Endodermal cell (in vitro differentiated cells): ENCODE measurements at places on chromosomes 1 and 21. TPM values are rescaled to one million over a fixed set of nuclear protein-coding genes. Genes with fewer than 3 reads are reported as not detected.
A peak's percentile ranks its signal among the peaks of the same experiment; 100 is the strongest.

GRCh38 chr1:94334764-94335163, 83.4 kb upstream of the ABCD3 start:
- no peak for DNase-seq
- no peak overlapping the region for H3K4me3 ChIP-seq
- no peaks in the 10 kb centered on the region for H3K27me3 ChIP-seq
- H3K36me3 ChIP-seq, result no peaks in the 10 kb centered on the region
- no peak overlapping the region for H3K27ac ChIP-seq

- H3K27ac ChIP-seq, result no peak overlapping the region
- H3K4me1 ChIP-seq, result peaks cover 2% of the 10 kb centered on the region
- H3K27me3 ChIP-seq, result no peaks in the 10 kb centered on the region
Measured at GRCh38 chr1:86926883-86927282, 12.4 kb downstream of the HS2ST1 start.

GRCh38 chr1:214717351-214717750, 114.4 kb downstream of the CENPF start:
- no peaks in the 10 kb centered on the region for H3K27me3 ChIP-seq
- no peak overlapping the region for H3K27ac ChIP-seq
- no peak overlapping the region for H3K4me3 ChIP-seq
- H3K36me3 ChIP-seq, result no peaks in the 10 kb centered on the region
- no peaks in the 10 kb centered on the region for H3K4me1 ChIP-seq
- DNase-seq, result no peak

DNA sequence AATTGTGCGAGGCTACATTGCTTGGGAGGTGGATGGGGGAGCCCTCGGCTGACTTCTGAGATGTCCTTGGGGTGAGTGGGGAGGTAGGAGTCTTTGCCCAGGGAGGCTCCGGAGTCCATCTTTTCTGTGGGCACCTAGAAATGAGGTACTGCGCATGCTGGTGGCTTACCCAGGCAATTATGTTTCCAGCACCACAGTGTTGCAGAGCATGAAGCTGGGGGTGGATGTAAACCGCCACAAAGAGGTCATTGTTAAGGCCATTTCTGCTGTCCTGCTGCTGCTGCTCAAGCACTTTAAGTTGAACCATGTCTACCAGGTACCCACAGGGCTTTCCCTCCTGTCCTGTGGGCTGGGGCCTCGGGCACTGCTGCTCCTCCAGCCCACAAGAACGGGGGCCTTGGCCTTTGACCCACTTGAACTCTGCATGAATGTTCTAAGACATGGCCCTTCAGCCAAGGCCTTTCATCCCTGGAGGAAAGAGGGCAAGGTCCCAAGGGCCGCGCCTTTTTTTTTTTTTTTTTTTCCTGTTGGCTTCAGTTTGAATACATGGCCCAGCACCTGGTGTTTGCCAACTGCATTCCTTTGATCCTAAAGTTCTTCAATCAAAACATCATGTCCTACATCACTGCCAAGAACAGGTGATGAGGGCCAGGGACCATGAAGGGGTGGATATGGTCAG, 14.6 kb downstream of the STRIP1 start:
- no peak for DNase-seq
- no peak overlapping the region for H3K27ac ChIP-seq
- H3K4me1 ChIP-seq, result no peaks in the 10 kb centered on the region
- no peaks in the 10 kb centered on the region for H3K27me3 ChIP-seq
- H3K4me3 ChIP-seq, result no peak overlapping the region

DNA sequence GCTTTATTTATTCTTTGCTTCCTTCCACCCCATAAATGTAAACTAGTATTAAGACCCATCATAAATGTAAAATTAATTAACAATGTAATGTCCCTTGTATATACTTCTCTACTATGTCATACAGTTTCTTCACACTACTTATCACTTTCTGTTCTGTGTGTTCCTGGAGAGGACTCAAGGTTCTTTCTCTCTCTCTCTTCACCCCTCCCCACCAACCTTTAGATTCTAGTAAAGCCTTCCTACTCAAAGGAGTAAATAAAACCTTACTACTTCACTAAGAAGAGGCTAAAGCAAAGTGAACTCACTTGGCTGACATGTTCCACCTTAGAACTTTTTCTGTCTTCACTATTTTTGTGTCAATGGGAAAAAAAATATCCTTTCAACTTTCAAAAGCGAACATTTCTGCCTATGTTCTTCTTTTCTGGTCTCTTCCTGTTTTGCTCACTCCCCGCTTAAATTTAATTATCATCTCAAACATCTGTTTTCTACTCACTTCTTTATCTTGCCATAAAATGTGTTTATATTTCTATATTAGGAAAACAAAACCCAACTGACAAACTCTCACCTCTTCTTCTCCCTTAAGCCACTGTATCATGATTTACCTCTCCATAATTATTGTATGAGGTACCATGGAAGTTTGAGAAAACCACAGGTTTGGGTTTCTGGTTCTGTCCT, 260.3 kb downstream of the DPYD start:
- no peaks in the 10 kb centered on the region for H3K4me1 ChIP-seq
- no peak overlapping the region for H3K4me3 ChIP-seq
- no peak overlapping the region for H3K27ac ChIP-seq
- no peaks in the 10 kb centered on the region for H3K27me3 ChIP-seq

DNA sequence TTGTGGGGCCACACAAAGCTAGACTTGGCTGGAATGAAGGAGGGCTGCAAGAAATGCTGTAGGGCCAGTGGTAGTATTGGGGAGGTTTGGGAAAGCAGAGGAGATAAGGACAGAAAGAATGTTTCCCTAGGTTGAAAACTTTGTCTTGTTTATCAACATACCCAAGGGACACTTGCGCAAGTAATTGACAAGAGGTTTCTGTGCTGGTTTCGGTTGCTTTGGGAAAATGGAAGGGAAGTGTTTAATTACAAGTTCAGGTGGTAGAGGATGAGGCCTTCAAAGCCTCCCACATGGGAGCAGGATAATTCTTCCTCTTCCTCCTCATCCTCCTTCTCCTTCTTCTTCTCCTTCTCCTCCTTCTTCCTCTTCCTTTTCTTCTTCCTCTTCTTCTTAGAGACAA, 182.1 kb upstream of the LMO4 start:
- no peak for DNase-seq
- H3K4me3 ChIP-seq, result no peak overlapping the region
- H3K36me3 ChIP-seq, result no peaks in the 10 kb centered on the region
- peaks cover 52% of the 10 kb centered on the region for H3K27me3 ChIP-seq

- DNase-seq, result peak; percentile 86
- no peaks in the 10 kb centered on the region for H3K4me1 ChIP-seq
- no peaks in the 10 kb centered on the region for H3K36me3 ChIP-seq
- no peak overlapping the region for H3K4me3 ChIP-seq
- peak overlapping the region; percentile 83 for H3K27ac ChIP-seq
Measured at GRCh38 chr1:22318279-22318981, 133.2 kb upstream of the ZBTB40 start.

- H3K27me3 ChIP-seq, result no peaks in the 10 kb centered on the region
- no peak overlapping the region for H3K4me3 ChIP-seq
- peaks cover 3% of the 10 kb centered on the region for H3K4me1 ChIP-seq
- no peak for DNase-seq
Measured at GRCh38 chr21:26140164-26140579, 30.4 kb downstream of the APP start.

- H3K36me3 ChIP-seq, result no peaks in the 10 kb centered on the region
- H3K4me1 ChIP-seq, result no peaks in the 10 kb centered on the region
- DNase-seq, result peak; percentile 93
- peaks cover 94% of the 10 kb centered on the region for H3K27me3 ChIP-seq
- H3K4me3 ChIP-seq, result peak overlapping the region; percentile 77
Measured at GRCh38 chr1:47709019-47709871, 271.4 kb downstream of the FOXD2 start.

GRCh38 chr1:219875860-219876259, 52.5 kb downstream of the SLC30A10 start:
- no peak for DNase-seq
- no peaks in the 10 kb centered on the region for H3K36me3 ChIP-seq
- H3K4me3 ChIP-seq, result no peak overlapping the region
- H3K27me3 ChIP-seq, result no peaks in the 10 kb centered on the region

DNA sequence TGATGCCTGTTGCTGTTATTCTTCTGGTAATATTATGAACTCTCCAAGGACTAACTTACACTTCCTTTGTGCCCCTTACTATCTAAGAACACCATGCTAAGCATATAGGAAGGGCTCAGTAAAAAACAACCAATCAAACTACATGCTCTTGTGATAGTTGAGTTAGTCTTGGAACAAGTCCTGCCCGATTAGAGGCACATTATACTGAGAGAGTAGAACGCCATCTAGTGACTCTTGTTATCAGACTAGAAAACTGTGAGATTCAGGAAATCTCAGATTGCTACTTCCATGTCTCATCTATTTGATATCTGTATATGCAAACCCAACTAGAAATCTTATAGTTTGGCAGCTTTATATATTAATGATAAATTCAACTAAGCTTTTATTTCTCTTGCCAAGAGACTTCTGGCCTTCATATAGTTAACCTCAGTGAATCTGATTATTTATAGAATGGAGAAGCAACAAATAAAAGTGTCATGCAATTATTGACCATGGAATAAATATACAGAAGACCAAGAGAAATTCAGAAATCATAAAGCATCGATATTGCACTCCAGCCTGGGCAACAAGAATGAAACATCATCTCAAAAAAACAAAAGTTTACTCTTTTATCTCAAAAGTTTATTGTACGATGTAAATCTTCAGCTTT, 7.8 kb upstream of the SRRM1 start:
- no peaks in the 10 kb centered on the region for H3K4me1 ChIP-seq
- no peak overlapping the region for H3K4me3 ChIP-seq
- H3K27me3 ChIP-seq, result peaks cover 6% of the 10 kb centered on the region
- H3K36me3 ChIP-seq, result no peaks in the 10 kb centered on the region

DNA sequence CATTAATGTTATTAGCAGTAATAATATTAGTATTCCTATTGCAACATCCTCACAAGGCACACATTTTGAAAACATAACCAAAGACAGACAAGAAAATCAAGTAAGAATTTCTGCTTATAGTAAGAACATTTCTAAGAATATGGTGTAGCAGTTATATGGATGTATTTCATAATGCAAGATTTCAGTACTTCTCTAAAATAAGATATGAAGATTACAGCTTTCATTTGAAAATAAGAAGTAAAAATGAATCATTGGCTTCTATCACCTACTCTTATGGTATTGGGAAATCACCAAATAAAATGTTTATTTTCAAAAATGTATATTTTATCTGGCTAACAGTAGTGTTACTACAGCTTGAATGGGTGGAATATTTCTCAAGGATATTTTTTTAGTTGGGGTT, 103.8 kb upstream of the USP25 start:
- no peak overlapping the region for H3K27ac ChIP-seq
- no peak for DNase-seq
- no peak overlapping the region for H3K4me3 ChIP-seq
- no peaks in the 10 kb centered on the region for H3K36me3 ChIP-seq
- peaks cover 10% of the 10 kb centered on the region for H3K4me1 ChIP-seq

GRCh38 chr1:161083748-161084596, 5.4 kb downstream of the NECTIN4 start:
- no peak overlapping the region for H3K27ac ChIP-seq
- H3K4me3 ChIP-seq, result no peak overlapping the region
- no peaks in the 10 kb centered on the region for H3K27me3 ChIP-seq

DNA sequence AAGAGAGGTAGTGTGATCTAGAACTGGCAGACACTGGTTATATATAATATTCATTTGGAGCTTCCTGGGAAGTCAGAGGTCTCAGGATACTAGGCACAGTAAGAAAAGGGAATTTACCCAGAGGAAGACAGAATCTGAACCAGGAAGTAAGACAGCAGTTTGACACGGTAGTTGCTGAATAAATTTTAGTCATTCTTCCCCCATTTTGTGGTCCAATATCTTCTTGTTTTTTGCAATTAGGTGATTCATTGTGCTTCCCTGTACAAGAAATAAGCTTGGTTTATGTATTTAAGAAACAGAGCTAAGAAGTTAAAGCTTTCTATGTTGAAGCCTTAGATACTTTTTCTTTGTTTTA, 1.3 kb downstream of the TMEM167B start:
- peak overlapping the region; percentile 93 for H3K4me3 ChIP-seq
- no peak for DNase-seq
- no peaks in the 10 kb centered on the region for H3K4me1 ChIP-seq
- no peaks in the 10 kb centered on the region for H3K27me3 ChIP-seq
- no peak overlapping the region for H3K27ac ChIP-seq

DNA sequence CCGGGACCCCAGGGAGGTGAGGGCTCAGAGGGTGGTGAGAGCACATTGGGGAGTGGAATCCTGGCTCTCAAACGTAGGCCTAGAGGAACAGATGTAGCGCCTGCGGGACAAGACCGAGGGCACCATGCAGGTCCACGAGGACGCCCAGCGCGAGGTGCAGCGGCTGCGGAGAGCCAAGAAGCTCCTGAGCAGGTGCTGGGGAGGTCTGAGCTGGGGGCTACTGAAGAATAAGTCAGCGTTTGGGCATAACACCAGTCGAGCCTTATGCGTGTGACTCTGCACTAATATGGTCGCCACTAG, 2.6 kb upstream of the NBPF3 start:
- no peaks in the 10 kb centered on the region for H3K4me1 ChIP-seq
- H3K36me3 ChIP-seq, result no peaks in the 10 kb centered on the region
- no peak for DNase-seq
- H3K4me3 ChIP-seq, result no peak overlapping the region

- no peaks in the 10 kb centered on the region for H3K4me1 ChIP-seq
- no peak overlapping the region for H3K27ac ChIP-seq
- no peak overlapping the region for H3K4me3 ChIP-seq
Measured at GRCh38 chr1:43836267-43836951, 97.2 kb upstream of the ARTN start.

DNA sequence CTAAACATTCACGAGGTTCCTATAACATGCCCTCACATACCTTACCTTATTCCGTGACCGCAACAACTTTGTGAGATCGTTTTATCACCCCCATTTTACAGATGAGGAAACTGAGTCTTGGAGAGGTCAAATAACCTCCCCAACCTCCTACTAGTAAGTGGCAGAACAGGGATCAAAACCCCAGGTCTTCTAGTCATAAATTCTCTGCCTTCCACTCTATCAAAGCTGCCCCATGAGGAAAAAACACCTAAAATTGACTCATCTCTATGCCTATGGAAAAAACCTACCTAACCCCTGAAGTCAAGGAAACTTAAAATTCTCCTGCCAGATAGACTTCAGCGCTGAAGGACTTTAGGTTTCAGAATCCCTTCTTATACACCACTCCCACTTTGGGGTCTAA, 69.5 kb upstream of the ERRFI1 start:
- H3K4me3 ChIP-seq, result no peak overlapping the region
- H3K36me3 ChIP-seq, result no peaks in the 10 kb centered on the region
- DNase-seq, result no peak
- H3K4me1 ChIP-seq, result peaks cover 10% of the 10 kb centered on the region
- H3K27me3 ChIP-seq, result no peaks in the 10 kb centered on the region

The LCE1B gene
- total RNA-seq, result not detected in 2 replicates

The EBNA1BP2 gene
- total RNA-seq, result 27.2 to 51.7 TPM (median 44.6 TPM) in 3 replicates

The BRINP3 gene
- not detected in 2 replicates for total RNA-seq

The HSD3B2 gene
- not detected in 3 replicates for total RNA-seq

The PRRX1 gene
- not detected in 2 replicates for total RNA-seq

The FNDC10 gene
- 8.2 to 10.8 TPM (median 10.6 TPM) in 3 replicates for total RNA-seq

The OVAAL gene
- total RNA-seq, result not detected in 2 replicates

The CGN gene
- 32.6 to 41.7 TPM (median 39.7 TPM) in 3 replicates for total RNA-seq

The PAPPA2 gene
- 1.3 and 1.6 TPM in 2 replicates for total RNA-seq

The RAB42 gene
- total RNA-seq, result 2.1 and 2.9 TPM in 2 replicates
